ENCODE measurements at places on chromosomes 7 and 10.

DNA sequence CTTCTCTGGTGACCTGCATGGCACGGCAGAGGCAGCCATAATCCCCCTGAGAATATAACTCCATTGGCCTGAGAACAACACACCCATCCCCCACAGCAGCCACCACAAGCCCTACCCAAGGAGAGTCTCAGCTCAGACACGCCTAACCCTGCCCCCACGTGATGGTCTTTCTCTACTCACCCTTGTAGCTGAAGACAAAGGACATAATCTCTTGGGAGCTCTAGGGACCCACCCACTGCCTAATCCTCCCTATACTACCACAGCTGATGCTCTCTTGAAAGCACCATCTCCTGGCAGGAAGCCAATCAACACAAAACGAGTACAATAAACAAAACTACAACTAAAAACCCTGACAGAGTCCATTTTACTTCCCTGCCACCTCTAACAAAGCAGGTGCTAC, 30.7 kb upstream of the HPSE2 start:
- DNase-seq = no peak

GRCh38 chr7:8249121-8249520, 12.8 kb downstream of the ICA1 start:
- DNase-seq = no peak

GRCh38 chr7:38282081-38282480, 8.6 kb upstream of the TARP start:
- DNase-seq = no peak

DNA sequence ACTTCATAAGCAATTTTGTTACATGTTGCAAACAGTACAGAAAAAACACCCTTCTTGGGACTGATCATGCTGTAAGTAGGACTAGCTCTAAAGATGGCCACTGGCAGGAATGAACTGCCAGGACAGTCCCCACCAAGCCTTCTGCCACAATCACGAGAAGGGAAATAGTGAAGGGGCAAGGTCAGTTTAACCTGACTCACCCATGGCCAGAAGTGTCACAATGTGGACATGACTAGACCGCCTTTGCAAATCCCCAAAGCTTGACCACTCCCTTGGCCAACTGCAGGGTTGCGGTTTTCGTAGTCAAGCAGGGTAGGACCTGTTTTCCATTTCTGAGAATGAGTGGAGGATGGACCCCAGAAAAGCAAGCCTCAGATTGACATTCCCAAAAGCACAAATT, 19.4 kb upstream of the FRAT2 start:
- no peak for DNase-seq

DNA sequence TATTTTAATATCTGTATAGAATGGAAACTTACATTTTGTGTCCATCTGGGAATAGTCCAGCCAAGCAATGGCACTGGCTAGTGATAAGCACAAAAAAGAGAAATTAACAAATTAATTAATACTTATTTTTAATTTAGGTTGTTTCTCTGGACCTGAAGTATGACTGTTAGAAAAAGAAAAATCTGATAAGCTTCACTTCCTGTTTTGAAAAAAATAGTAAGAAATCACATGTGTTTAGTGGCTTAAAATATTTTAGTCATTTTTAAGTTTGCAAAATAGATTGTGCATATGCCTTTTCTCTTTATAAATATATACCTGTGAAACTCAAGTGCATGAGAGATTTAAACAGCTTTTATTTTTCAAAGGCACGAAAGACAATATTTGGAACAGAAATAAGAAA, 50.1 kb upstream of the CREB5 start:
- no peak for DNase-seq

GRCh38 chr10:11609492-11610093, 1.9 kb downstream of the USP6NL start:
- DNase-seq = no peak

- no peak for DNase-seq
Measured at GRCh38 chr10:3654496-3654895, 130.5 kb downstream of the KLF6 start.

DNA sequence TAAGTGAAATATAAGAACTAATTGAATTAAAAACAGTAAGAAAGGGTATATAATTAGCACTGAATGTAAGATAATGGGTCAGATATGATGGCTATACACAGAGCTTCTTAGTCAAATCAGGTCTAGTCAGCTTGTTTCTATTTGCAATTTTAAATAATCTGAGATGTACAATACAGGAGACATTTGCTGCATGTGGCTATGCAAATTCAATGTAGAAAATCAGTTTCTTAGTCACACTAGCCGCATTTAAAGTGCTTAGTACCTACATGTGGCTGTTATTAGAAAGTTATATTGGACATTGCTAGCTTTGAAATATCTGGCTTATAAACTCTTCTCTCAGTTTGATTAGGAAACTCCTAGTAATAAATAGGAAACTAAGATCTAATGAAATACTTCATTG, 25.3 kb downstream of the CCDC7 start:
- DNase-seq = no peak

GRCh38 chr7:122255454-122255853, 49.1 kb downstream of the FEZF1 start:
- DNase-seq = no peak

DNA sequence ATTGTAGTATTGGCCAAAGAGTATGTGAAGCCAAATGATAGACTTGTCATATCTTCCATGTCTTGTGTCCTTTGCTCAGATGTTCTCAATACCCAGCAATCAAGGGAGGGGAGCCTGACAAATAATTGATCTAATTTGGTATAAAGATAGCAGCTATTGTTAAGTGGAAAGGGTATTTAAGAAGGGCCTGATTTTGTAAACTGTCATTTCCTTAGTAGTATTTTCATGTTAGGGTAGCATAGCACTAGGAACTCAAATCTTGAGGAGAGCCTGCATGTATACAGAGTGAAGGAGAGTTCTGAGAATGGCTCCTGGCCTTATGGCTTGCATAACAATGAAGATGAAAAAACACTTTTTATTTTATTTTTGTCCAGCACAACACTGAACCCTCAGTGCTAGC, 53.1 kb downstream of the GNAI1 start:
- DNase-seq = no peak

- DNase-seq = no peak
Measured at GRCh38 chr10:85262992-85263391, 934.6 kb downstream of the CCSER2 start.

DNA sequence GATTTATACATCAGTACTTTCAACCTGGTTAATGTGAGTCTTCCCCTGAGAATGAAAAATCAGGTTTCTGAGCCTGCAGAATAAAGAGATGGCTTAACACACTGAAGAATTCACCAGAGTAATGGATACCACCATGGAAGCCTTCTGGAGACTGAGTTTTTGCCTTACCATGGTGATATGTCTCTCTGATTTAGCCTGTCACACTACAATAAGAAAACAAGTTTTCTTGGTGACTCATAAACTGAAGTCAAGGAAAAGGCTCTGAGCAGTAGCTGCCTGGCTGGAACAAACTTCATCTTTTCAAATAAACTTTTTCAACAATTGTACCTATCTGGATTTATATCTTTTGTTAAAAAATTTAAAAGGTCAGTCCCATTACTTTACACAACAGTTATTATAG, 229.0 kb downstream of the PRPF18 start:
- DNase-seq = no peak

GRCh38 chr10:85724215-85724614, 642.4 kb downstream of the GRID1 start:
- no peak for DNase-seq

- DNase-seq = no peak
Measured at GRCh38 chr7:90532231-90532929, 62.9 kb downstream of the PTTG1IP2 start.
